ENCODE measurements at places on chromosomes 2 and 18.

DNA sequence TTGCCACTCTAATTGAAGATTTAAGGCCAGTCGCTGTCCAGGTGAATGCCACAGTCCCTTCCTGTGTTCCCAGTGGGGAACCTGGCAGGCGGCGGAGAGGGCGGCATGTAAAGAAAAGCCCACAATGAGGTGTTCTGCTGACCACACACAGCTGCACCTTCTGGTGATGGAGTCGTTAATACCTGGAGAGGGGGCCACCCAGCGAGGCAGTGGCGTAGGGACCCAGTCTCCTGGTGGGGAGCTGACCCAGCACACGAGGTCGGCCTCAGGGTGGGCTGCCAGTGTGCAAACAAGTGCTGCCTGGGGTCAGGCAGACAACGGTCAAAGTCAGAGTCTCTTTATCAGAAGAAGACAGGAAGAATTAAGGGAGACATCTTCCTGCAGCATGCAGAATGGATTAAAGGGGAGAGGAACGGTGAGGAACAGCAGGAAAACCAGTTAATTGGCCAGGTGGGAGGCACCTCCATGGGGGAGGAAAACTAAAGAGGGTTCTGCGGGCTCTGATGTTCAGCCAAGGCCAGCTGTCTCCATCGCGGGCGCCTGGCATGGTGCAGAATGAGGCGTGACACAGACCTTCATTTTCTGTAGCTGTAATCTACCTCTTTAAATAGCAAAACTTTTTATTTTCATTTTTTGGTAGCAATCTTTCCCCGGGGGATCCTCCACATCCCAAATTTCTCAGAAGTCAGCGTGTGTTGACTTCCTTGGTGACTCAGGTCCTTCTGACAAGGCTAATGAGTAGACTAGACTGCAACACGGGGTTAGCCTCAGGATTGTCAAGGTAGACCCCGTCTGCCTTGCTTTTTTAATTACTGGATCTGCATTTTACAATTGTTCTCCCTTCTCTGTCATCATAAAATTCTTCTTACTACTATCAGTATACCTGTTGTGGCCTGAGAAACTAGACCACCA is 78.3 kb downstream of the SMAD7 start:
- no peak for DNase-seq

- no peak for DNase-seq
Measured at GRCh38 chr2:73107211-73107926, 5.4 kb downstream of the RAB11FIP5 start.

DNA sequence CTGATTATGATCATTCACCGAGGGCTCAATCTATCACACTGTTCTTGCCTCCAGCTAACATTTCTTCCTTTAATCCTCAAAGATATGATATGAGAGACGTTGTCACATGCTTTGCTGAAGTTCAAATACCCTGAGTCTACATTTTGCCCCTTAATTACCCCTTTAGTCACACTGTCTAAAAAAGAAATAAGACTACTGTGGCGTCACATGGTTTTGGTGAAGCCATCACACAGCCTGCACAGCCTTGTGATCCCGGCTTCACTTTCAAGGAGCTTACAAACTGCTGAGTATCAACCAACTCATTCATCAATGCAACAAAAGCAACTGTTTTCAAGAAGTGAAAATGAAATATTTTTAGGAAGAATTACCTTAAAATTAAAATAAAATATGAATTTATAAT is 31.9 kb upstream of the SOCS6 start:
- DNase-seq = no peak

DNA sequence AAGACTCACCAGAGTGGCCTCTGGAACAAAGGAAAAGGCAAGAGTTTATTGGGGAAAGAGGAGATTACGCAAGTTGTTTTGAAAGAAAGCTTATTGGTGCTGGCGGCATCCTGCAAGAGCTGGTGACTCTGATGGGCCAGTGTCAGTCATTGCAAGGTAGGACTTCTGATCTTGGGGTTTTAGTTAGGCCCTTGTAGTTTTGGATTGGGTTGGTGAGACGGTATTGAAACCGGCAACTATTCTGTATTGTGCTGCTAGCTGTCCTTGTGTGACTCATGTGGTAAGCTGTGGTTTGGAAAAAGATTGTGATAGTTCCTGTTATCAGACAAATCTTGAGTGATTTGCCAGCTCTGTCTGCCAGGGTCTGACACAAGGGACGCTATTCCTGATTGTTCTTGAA is 159.1 kb upstream of the PIEZO2 start:
- no peak for DNase-seq

DNA sequence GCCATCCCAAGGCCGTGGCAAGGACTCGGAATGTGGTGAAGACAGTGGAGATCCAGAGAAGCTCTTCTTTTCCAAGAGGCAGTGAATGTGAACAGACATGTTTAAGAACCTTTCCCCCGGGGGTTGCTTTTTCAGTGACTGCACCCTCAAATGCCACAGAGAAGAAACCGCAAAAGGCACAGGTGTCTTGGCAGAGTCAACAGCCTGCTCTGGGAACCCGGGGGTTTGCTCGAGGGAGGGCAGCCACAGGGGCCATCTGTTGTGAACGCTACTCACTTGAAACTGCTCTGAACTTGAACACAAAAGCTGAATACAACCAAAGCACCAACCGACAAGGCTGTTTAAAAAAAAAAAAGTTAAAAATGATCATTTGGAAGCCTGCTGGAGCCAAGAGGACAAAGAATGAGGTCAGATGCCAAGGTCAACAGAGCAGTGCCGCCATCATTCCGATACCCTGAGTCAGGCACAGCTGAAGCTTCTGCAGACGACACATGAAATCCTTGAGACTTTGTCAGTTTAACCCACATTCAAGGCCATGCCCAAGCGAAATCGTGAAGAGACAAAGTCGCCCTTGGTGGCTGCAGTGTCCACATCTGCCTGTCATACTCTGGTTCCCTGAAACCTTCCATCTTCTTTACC is 47.4 kb downstream of the PSMG2 start:
- no peak for DNase-seq

Measured in GM20000 (cell line).